Activated naive CD4-positive, alpha-beta T cell treated with anti-CD3 and anti-CD28 coated beads, Interleukin-2, amount 10 ng/mL, durations not matched to agents 7 days and 5 days (primary cell): ENCODE measurements at places on chromosomes 7 and 10.

- H3K27me3 ChIP-seq = no peaks in the 10 kb centered on the region
- H3K27ac ChIP-seq = no peak overlapping the region
- DNase-seq = no peak
- H3K36me3 ChIP-seq = no peaks in the 10 kb centered on the region
These were observed 105.2 kb upstream of the CTBP2 start for GRCh38 chr10:125265579-125265955.

- no peaks in the 10 kb centered on the region for H3K36me3 ChIP-seq
- no peak for DNase-seq
- peaks cover 82% of the 10 kb centered on the region for H3K27me3 ChIP-seq
- no peak overlapping the region for H3K4me3 ChIP-seq
These were observed 4.3 kb downstream of the CLIP2 start for GRCh38 chr7:74293577-74293908.

DNA sequence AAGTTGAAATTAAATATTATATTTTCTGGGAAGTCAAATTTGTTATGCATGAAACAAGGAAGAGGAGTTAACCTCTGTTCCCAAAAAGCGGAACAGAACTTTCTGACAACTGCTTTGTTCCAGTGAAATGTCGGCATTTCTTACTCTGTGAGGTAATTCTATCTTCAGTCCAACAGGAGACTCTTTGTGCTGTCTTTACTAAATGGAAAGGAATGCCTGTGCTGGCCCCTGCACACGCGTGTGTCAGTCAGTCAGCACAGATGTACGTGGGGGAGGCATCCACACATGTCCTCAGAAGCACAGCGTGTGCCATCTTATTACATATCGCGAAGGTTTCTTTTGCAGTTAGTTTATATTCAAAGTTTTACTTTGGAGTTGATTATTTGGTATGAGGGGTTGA lies 37.5 kb downstream of the NET1 start:
- no peak overlapping the region for H3K27ac ChIP-seq
- peaks cover 50% of the 10 kb centered on the region for H3K4me1 ChIP-seq
- no peak for DNase-seq
- no peaks in the 10 kb centered on the region for H3K27me3 ChIP-seq
- H3K36me3 ChIP-seq = peaks cover 32% of the 10 kb centered on the region
- H3K4me3 ChIP-seq = no peak overlapping the region

- DNase-seq = no peak
- H3K27me3 ChIP-seq = no peaks in the 10 kb centered on the region
- H3K36me3 ChIP-seq = no peaks in the 10 kb centered on the region
- H3K4me1 ChIP-seq = no peaks in the 10 kb centered on the region
- H3K4me3 ChIP-seq = no peak overlapping the region
These were observed 573.9 kb downstream of the GATA3 start for GRCh38 chr10:8628351-8628750.

GRCh38 chr7:24291271-24291670 lies 7.3 kb downstream of the NPY start:
- peaks cover 6% of the 10 kb centered on the region for H3K4me1 ChIP-seq
- no peak overlapping the region for H3K27ac ChIP-seq
- no peak overlapping the region for H3K4me3 ChIP-seq

DNA sequence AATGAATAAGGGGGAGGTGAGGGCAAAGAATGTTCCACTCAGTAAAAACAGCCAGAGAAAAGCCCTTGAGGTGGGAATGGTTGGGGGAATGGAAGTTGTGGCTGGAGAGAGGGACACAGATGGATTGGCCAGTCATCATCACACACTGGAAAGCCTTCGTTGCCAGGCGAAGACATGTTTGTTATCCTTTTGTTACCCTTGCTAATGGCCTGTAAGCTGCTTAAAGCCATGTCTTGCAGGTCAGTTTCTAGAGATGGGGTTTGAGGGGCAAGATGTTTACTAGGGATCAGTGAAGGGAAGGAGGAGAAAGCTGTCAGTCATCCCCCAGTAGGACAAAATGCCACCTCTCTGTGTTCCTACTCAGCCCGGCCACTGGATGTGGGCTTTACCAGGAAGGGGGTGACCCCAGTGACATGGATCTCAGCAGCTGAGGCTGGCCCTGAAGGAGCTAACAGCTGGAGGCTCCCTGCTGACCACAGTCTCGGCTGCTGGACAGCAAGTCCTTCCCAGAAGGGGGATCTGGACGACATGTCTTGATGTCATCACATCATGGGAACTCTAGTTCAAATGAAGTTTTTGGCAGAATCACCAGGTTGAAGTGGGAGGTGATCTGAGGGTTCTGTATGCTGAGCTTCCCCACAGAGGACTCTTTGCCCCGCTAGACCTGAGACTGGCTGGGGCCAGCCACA lies 66.2 kb downstream of the TBXAS1 start:
- no peaks in the 10 kb centered on the region for H3K4me1 ChIP-seq
- no peaks in the 10 kb centered on the region for H3K36me3 ChIP-seq
- H3K4me3 ChIP-seq = no peak overlapping the region
- no peak for DNase-seq
- H3K27me3 ChIP-seq = peaks cover 17% of the 10 kb centered on the region

DNA sequence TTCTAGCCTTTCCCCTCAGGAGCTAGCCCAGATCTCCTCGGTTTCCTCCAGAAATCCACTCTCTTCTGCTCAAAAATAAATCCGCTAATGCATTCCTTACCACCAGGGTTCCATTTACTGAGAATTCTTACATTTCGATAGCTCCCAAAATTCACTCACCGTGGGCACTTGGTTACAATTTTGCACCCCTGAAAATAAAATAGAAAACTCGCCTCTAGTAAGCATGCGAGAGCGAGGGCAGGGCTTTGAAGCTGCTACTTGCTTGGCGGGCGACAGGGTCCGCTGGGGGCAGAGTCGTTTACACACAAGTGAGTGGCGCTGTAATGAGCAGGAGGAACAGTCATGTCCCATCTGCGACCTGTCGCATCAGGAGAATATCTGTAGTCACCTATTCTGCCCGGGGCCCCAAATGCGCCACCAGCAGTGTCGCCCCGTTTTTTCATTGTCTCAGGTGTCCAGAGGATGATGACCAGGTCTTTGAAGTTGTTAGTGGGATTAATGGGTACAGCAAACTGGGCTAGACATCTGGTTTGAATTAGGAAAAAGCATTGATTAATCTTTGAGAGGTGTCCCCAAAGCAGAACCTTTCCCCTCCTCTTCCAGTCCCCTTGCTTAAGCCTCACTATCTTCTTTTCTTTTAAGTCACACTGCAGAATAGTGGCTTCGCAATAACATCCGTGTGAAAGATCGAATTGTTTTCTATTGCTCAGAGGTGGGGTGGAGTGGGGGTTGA lies 1.2 kb upstream of the MEOX2 start:
- H3K27me3 ChIP-seq = peaks cover 35% of the 10 kb centered on the region
- H3K36me3 ChIP-seq = no peaks in the 10 kb centered on the region
- H3K4me1 ChIP-seq = no peaks in the 10 kb centered on the region
- no peak overlapping the region for H3K4me3 ChIP-seq
- H3K27ac ChIP-seq = no peak overlapping the region

- DNase-seq = no peak
- peaks cover 4% of the 10 kb centered on the region for H3K36me3 ChIP-seq
- H3K27ac ChIP-seq = no peak overlapping the region
- H3K27me3 ChIP-seq = no peaks in the 10 kb centered on the region
- H3K4me1 ChIP-seq = peaks cover 8% of the 10 kb centered on the region
These were observed 18.0 kb downstream of the STARD3NL start for GRCh38 chr7:38195804-38196595.

- H3K4me3 ChIP-seq = no peak overlapping the region
- peaks cover 32% of the 10 kb centered on the region for H3K27me3 ChIP-seq
- H3K4me1 ChIP-seq = peaks cover 19% of the 10 kb centered on the region
These were observed 1.7 kb downstream of the CFAP43 start for GRCh38 chr10:104230490-104230889.

- no peaks in the 10 kb centered on the region for H3K4me1 ChIP-seq
- no peaks in the 10 kb centered on the region for H3K36me3 ChIP-seq
- no peak overlapping the region for H3K4me3 ChIP-seq
- H3K27me3 ChIP-seq = peaks cover 14% of the 10 kb centered on the region
These were observed 31.8 kb upstream of the RET start for GRCh38 chr10:43044961-43045621.

GRCh38 chr7:39535720-39536119 lies 30.5 kb upstream of the YAE1 start:
- no peak overlapping the region for H3K4me3 ChIP-seq
- no peak overlapping the region for H3K27ac ChIP-seq
- H3K36me3 ChIP-seq = no peaks in the 10 kb centered on the region
- no peaks in the 10 kb centered on the region for H3K4me1 ChIP-seq

DNA sequence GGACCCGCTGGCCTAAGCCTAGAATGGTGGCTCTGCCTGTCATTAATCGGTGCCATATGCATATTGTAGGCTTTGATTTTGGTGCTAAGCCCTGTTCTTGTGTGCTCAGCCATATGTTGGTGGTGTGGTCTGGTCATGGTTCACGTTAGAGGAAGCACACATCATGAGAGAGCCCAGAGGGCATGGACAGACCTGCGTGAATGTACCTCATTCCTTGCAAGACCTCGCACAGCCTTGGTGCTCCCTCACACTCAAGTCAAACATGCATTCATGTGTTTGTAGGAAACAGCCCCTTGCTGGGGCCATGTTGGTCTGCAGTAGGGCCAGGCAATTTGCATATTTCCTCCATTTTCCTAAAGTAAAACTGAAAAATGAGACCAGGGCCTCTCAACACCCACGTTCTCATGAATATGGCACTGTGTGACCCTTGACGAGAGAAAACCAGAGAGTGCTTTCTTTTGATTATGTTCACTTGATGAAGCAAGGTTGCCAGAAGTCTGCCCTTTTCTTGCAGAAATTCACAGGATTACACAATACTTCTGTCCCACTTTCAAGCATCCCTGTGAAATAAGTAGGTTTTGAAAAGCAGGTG lies 268.7 kb downstream of the CELF2 start:
- no peak for DNase-seq
- peaks cover 44% of the 10 kb centered on the region for H3K36me3 ChIP-seq
- peak overlapping the region; percentile 49 for H3K27ac ChIP-seq
- peaks cover 2% of the 10 kb centered on the region for H3K4me1 ChIP-seq

GRCh38 chr7:89028319-89028718 lies 232.8 kb upstream of the TEX47 start:
- H3K4me1 ChIP-seq = no peaks in the 10 kb centered on the region
- H3K27ac ChIP-seq = no peak overlapping the region
- no peak for DNase-seq
- no peaks in the 10 kb centered on the region for H3K36me3 ChIP-seq
- no peak overlapping the region for H3K4me3 ChIP-seq

DNA sequence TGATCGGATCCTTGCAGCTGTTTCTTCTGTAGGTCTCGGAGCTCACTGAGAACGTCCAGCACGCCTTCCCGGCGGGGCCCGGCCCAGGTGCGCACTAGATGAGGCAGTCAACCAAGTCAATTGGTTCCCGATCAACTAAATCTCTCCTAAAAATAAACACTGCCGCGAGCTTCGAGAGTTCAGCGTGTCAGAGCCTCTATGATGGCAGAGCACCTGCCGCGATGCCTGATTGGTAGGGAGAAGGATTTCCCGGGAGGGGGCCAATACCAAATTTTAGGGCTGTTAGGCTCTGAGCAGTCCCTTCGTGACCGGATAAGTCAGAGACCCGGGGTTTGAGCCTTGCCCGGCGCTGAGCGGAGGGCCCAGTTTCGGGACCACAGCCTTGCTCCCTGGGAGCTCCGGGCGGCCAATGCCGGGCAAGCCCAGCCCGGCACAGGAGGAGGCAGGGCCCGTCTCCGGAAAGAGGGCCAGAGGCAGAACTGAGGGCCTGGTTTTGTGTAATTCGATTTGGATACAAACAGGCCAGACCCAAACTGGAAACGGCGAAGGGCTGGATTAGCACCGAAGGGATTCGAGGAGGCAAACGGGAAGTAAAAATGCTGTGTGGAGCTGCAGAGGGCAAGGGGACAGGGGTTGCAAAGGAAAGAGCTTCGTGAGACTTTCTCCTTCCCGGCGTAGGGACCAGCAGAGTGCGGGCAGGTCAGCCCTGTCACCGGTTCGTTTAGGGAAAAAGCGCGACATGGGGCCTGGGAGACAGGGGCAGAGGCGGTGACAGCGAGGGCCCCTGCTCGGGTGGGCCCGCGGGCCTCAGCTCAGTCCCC lies 569 bp downstream of the SLC26A5 start:
- H3K27me3 ChIP-seq = peaks cover 82% of the 10 kb centered on the region
- peaks cover 9% of the 10 kb centered on the region for H3K4me1 ChIP-seq
- no peak for DNase-seq
- no peaks in the 10 kb centered on the region for H3K36me3 ChIP-seq

GRCh38 chr7:37083311-37084096 lies 359.2 kb upstream of the AOAH start:
- peaks cover 28% of the 10 kb centered on the region for H3K4me1 ChIP-seq
- no peak overlapping the region for H3K4me3 ChIP-seq
- H3K27ac ChIP-seq = no peak overlapping the region
- no peak for DNase-seq
- H3K36me3 ChIP-seq = peaks cover 42% of the 10 kb centered on the region

- no peaks in the 10 kb centered on the region for H3K36me3 ChIP-seq
- peaks cover 1% of the 10 kb centered on the region for H3K4me1 ChIP-seq
- H3K4me3 ChIP-seq = no peak overlapping the region
- H3K27me3 ChIP-seq = peaks cover 85% of the 10 kb centered on the region
- DNase-seq = no peak
These were observed 48.4 kb upstream of the BTRC start for GRCh38 chr10:101305320-101306241.

DNA sequence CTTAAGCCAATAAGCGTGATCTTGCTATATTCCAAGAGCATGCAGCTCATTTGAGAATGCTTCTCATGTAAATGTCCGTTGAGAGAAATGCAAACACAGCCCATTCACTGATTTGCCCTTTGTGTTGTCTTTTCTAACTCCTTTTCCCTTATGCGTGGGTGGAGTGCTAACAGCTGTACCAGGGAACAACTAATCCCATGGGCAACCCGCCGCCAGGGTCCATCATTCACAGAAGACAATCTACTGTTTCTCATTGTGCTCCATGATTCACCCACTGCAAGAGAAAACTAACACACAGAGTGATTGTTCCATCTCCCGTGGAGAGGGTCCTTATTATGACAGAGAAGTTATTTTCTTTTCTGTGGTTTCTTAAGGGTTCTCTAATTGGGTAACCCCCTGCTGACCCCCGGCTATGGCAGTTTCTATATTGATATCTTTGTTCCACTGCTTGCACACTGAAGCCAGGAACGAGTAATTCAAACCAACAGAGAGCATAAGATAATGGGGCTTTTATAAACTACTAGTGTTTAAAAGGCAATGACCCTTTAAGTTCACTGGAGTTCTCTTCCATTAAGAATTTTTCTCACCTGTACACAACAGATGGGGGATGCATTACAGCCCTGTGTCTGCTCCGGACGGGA lies 298.7 kb downstream of the BAMBI start:
- H3K4me3 ChIP-seq = no peak overlapping the region
- no peaks in the 10 kb centered on the region for H3K4me1 ChIP-seq
- no peaks in the 10 kb centered on the region for H3K36me3 ChIP-seq
- no peaks in the 10 kb centered on the region for H3K27me3 ChIP-seq
- no peak overlapping the region for H3K27ac ChIP-seq
